ENCODE measurements at places on chromosomes 5 and 9.
A peak's percentile ranks its signal among the peaks of the same experiment; 100 is the strongest.

DNA sequence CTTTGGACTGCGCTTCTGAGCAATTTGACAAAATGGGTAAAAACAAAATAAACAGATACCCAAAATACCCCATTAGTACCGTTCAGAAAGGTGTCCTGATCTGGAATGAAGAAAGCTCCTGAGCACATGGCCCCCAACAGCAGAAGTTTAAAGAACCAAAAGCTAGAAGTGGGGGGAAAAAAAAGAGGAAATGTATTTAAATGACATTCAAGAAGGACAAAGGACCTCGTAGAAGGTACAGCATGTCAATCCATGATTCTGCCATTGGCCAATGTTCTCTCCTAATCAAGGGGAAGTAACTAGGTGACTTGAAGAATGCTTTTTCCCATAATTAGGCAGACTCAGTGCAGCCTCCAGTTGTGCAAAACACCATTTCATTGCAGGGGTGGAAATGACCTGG, 78.6 kb downstream of the SERINC5 start:
- DNase-seq, result no peak

- no peak for DNase-seq
Measured at GRCh38 chr5:585556-585955, 26.6 kb upstream of the CEP72 start.

GRCh38 chr9:9387511-9388115, 1225.2 kb downstream of the PTPRD start:
- DNase-seq, result no peak

DNA sequence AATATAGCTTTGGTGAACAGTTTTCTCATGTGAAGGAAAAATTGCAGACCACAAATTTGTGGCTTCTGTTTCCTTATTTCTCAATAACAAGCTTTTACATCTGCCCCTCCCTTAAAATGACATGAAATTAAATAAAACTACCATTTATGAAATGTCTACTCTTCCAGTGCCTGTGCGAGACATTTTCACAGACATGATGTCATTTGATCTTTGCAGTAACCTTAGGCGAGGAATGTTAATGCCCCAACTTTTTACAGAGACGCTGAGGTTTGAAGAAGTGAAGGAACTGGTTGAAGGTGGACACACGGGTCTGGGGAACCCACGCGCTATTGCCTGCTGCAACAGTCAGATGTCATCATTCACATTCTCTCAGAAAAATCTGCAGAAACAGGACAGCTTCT, 61.5 kb downstream of the OSTF1 start:
- peak; percentile 36 for DNase-seq

DNA sequence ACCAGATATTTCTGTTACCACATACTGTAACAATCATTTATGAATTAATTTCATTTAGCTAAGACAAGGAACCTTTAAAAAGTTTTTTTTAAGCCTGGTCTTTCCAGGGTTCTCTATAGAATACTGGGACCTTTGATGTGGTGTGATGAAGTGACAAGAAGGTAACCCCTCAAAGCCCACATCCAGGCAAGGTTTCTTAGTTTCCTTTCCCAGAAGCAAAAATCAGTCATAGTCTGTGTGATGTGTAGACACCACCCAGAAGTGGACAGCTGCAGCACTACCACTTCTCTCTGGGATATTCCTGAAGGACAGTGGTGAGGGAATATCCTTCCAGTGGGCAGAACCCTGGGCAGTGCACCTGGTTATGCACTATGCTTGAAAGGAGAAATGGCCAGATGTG, 115.6 kb downstream of the TTC39B start:
- no peak for DNase-seq

DNA sequence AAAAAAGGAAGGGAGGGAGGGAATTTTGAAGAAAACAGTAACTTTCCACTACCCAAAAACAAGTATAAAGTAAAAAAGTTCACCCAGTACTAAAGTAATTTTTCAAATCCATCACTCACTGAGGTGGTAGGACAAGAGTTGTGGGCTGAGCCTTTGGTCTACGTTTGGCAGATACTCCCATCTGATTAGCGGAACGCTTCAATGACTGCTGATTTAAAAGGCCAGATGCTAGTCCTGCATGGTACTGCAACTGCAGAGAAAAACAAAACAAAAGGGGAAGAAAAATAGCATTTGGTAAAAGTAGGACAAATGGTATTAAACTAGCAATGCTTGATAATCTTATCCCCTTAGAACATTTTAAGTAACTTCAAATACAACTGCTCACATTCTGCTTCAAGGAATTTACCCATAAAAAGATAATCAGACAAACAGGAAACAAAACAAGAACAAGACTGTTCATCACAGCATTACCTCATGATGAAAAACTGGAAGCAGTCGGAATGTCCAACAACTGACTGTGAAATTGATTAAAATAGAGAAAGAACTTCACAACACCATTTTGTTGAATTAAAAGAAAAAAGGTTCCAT, 65.4 kb downstream of the MED27 start:
- DNase-seq, result no peak

- DNase-seq, result no peak
Measured at GRCh38 chr5:156326718-156327259, at the start of gene SGCD. Gene SGCD, plus strand, starts transcription at chr5:156327164.

- no peak for DNase-seq
Measured at GRCh38 chr9:14987858-14988257, 77.6 kb upstream of the FREM1 start.

GRCh38 chr9:91714874-91715615, 235.0 kb downstream of the ROR2 start:
- no peak for DNase-seq

DNA sequence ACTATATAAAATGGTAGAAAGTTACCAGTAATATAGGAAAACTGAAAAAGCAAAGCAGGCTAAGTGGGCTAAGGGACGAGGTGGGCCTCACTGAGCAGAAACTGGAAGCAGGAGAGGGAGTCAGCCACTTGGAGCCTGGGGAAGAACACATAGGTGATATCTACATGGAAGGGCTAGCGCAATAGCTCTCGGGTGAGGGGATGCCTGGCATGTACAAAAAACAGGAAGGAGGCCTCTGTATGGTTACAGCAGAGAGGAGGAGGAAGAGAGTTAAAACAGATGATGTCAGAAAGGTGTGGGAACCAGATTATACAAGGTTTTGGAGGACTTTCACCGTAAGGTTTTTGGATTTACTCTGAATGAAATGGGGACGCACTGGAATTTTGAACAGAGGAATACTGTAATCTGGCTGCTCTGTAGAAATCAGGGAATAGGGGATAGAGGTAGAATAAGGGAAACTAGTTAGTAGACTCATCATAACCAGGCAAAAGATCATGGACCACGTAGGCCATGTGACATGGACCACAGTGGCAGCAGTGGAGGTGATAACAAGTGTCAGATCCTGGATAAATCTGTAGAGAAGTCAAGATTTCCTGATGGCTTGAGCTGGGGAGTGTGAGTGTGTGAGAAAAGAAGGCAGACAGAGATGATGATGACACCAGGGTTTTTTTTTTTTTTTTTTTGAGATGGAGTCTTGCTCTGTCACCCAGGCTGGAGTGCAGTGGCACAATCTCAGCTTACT, 52.5 kb downstream of the FNBP1 start:
- peak; percentile 48 for DNase-seq

- DNase-seq, result no peak
Measured at GRCh38 chr5:115720888-115721287, 95.1 kb upstream of the TMED7 start.

DNA sequence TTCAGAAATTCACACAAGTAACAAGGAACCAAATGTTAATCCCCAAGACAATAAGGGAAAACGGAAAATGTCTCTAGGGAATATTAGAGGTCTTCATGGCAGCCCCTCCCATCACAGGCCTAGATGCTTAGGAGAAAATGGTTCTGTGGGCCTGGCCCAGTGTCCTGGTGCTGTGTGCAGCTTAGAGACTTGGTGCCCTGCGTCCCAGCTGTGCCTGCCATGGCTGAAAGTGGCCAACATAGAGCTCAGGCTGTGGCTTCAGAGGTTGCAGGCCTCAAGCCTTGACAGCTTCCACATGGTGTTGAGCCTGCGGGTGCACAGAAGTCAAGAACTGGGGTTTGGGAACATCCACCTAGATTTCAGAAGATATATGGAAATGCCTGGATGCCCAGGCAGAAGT, 942.3 kb downstream of the PTPRD start:
- DNase-seq, result no peak

- no peak for DNase-seq
Measured at GRCh38 chr5:158423623-158424200, 564.8 kb upstream of the CLINT1 start.

GRCh38 chr9:27888661-27889295, 315.5 kb upstream of the C9orf72 start:
- DNase-seq, result peak; percentile 10

- no peak for DNase-seq
Measured at GRCh38 chr9:31486630-31487029, 897.8 kb upstream of the ACO1 start.

- no peak for DNase-seq
Measured at GRCh38 chr5:152488869-152489268, 83.8 kb upstream of the NMUR2 start.

DNA sequence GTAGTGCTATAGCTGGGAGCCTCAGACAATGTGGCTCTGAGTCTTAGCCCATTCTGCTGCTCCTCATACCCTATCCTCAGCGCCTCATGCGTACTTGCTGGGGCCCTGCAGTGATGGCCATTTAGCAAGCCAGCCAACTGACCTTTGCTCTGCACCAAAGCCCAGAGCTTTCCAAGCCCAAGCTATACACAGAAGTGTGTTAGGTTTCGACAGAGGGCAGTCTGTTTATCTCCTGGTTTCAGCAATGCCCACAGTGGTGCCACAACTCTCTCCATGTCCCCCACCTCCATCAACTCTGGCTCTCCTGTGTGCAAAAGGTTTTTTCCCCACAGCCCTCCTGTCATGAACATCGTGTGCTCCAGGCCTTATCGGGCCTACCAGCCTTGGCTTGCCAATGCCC, 16.9 kb downstream of the GNG10 start:
- DNase-seq, result no peak

- DNase-seq, result no peak
Measured at GRCh38 chr5:135857630-135858311, 23.3 kb downstream of the SLC25A48 start.
